H4 (cell line): ENCODE measurements at places on chromosomes 11 and 22. TPM values are rescaled to one million over a fixed set of nuclear protein-coding genes. Genes with fewer than 3 reads are reported as not detected.
A peak's percentile ranks its signal among the peaks of the same experiment; 100 is the strongest.

The KCTD17 gene
- total RNA-seq: 6.3 and 7.4 TPM in 2 replicates

The MRGPRX3 gene
- not detected in 2 replicates for total RNA-seq

The CDC42BPG gene
- 0.02 TPM in 1 of 2 replicates, not detected in the other for total RNA-seq

The SREBF2 gene
- total RNA-seq: 25.1 and 30.2 TPM in 2 replicates

DNA sequence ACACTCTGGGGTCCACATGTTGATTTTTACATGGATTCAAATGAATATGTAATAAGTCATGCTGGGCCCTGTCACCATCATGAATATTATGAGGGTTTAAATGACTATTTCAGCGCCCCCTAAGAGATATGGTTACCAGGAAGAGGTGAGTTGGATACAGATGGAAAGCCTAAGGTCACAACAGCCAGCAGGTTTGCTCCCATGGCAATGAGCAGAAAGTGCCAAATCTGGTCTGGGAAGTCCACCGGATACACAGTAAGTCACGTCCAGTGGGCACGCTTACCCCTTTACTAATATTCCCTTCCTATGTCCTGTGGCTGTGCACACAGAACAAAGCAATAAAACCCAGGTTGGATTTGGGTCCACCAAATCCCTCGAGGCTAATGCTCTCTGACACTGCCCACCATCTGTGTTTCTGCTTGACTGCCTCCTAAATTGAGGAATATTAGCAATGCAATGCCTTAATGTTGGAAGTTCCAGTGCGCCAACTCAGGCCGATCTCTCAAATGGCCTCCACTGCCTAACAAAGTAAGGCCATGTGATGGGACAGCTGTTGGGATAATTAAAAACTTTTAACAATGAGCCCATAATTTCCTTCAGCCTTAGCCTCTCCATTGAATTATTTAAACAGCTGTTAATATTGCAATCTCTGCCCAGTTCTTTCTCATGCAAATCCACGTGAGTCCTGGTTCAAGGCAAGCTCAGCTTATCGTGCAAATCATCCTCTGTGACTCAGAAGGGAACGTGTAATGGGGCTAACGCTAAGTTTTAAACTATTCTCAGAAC is 97.6 kb downstream of the SLC1A2 start:
- DNase-seq: no peak

GRCh38 chr11:27385245-27385644 is 22.2 kb upstream of the CCDC34 start:
- DNase-seq: peak; percentile 52

DNA sequence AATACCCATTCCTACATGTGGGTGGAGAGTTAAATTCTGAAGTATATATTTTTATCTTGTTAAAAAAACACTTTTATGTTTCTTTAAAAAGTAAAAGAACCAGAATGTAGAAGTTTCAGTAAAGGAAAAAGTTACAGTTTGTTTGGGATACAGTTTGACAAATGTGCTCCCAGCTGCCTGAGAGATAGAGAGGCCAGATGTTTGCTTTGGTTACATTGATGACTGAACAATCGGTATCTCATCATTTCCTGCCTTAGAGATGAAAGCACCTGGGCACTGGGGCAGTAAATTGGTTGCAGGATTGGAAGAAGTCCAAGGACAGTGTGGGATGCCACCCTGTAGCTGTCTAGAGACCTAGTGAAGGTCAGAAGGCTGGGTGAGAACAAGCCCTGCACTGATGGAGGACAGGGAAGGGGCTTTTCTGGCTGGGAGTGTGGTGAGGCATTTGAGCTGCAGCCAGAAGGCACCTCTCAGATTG is 16.6 kb downstream of the MED15 start:
- no peak for DNase-seq

GRCh38 chr11:127042445-127042844 is 41.9 kb upstream of the KIRREL3 start:
- DNase-seq: no peak

DNA sequence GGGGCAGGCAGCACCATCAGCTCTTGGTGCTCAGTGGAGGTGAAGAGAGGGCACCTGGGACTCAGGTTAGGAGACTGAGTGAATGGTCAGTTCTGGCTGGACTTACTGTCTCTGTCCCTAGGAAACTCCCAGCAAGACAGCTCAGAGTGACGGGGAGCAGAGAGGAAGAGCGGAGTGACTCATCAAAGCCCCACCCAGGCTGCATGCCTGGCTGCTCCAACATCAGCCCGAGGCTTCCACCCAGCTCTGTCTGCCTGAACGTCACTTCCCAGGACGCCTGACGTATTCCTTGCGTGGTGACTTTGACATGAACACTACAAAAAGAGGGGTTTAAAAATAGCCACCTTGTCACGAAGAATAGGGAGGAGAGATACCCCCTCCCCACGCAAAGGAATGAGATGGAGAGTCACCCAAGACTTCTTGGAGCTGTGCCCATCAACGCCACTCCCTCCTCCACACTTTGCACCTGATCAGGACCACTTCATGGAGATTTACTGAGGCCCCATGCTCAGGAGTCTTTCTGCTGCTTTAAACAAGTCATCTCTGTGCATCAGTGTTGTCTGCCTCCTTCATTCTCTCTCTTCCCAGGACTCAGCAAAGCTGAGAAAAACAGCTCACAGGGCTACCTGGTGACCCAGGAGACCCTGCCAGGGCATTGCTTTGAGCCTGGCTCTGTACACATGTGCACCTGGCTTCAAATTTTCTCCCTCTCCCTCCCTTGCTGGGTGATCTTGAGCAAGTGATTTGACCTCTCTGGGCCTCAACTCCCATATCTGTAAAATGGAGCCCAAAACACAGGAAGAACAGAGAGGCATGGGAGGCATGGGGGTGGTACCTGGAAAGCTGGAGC is 83.1 kb downstream of the MN1 start:
- DNase-seq: peak; percentile 79

DNA sequence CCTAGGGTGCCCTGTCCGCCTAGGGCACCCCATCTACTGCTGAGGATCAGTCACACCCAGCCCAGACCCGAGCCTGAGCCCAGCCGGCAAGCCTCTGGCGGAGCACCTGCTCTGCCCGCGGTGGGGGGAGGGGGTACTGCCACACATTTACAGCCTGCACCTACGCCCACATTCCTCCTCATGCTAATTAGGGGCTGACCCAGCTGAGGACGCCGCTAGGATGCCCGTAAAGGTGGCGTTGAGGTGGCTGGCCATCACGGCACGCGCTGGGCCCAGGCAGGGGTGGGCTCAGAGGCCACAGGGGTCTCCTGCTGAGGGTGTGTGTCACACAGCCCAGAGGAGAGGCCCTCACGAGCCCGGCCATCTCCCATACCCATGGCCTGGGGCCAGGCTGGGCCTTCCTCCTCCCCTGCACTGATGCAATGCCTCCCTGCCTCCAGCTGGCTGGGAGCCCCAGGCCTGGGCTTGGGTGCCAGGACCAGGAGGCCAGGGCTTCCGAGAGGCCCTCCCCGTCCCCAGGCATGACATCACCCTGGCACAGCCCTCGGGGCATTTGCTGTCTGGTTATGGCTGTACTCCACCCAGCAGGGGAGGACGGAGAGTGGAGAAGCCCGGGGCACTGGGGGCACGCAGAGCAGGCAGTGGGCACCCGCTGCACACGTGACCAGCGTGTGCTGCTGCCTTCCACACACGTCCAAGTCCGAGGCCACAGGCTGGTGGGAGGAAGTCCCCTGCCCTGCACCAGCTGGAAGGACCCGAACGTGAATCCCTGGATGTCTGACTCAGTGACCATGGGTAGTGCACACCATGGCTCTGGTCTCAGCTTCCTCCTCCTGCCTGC is 12.7 kb downstream of the DUSP8 start:
- DNase-seq: peak; percentile 97

GRCh38 chr11:68994161-68994893 is 13.5 kb upstream of the MRGPRD start:
- DNase-seq: no peak

DNA sequence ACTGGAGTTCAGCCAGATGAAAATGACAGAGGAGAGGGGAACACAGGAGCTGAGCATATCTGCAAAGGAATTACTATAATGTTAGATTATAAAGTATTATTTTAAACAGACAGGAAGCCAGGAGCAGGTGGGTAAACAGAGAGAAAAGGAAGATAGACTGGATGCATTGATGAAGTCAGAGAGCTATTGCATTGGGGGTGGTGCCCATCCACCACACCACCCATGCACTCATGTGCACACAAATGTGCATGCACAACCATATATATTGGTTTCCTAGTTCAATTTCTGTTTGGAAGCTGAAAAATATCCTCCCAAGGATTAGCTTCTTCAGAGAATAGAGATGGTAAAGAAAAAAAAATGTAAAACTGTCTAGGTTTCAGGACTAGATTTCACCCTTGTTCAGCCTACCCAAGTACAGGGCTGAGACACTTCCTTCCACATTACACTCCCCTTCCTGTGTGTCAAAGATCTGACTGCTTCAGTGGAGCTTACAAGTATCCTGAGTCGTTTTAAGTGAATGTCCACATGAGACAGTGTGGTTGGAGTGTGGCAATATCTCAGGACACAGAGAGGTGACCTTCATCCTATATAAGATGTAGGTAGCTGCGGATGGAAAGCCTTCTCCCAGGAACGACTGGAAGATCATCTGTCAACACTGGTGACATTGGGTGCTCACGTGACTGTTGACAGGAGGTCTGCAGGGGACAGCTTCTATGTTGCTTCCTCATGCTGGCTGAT is 12.2 kb upstream of the SMPD1 start:
- DNase-seq: no peak

GRCh38 chr22:46851311-46851710 is 88.9 kb downstream of the TBC1D22A start:
- no peak for DNase-seq
